NCI-H187 treated with DMSO at 0.1 percent for 48 hours (cell line): ENCODE measurements at places on chromosomes 2 and 18.

DNA sequence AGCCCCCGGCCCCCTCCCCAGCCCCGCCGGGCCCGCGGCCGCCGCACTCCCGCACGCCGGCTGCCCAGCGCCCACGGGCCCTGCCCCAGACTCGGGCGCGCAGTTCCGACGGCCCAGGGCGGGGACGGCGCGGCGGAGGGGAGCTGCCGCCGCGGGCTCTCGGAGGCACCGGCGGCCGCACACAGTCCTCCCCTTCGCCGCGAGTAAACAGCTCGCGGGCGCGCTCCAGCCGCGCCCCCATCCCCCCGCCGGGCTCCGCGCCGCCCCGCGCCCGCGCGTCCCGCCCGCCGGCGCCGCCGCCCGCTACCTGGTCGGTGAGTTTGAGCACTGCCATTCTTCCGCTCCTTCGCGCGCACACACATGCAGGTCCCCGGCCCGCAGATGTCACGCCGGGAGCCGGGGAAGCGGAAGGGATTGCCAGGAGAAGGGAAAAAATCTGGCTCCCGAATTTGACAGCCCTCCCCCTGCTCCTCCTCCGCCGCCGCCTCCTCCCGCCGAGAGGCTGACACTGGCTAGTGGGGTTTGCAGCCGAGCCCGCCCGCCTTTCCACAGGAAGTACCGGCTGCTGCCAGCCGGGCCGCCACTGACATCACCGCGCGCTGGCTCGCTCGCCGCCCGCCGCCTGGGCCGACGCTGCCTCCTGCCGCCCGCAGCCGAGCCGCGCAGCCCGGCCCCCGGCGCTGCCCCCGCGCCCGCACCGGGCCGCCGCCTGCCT lies at the start of gene ANKRD44:
ANKRD44 (minus strand) TSS at position 510 of the 715 bp plus-strand sequence; CDS start at position 334, 176 bp downstream.
- no peak for DNase-seq

- DNase-seq = no peak
These were observed 860.6 kb upstream of the ZEB2 start for GRCh38 chr2:145380436-145381017.

GRCh38 chr18:75324686-75325257 lies 102.7 kb downstream of the SMIM21 start:
- DNase-seq = no peak

- no peak for DNase-seq
These were observed 90.6 kb downstream of the VRK2 start for GRCh38 chr2:58137221-58137620.

- DNase-seq = no peak
These were observed 24.2 kb upstream of the SERPINE2 start for GRCh38 chr2:224063298-224063648.

GRCh38 chr2:33292981-33293595 lies 183.4 kb upstream of the RASGRP3 start:
- no peak for DNase-seq

GRCh38 chr18:62434798-62435197 lies 88.0 kb upstream of the ZCCHC2 start:
- no peak for DNase-seq

DNA sequence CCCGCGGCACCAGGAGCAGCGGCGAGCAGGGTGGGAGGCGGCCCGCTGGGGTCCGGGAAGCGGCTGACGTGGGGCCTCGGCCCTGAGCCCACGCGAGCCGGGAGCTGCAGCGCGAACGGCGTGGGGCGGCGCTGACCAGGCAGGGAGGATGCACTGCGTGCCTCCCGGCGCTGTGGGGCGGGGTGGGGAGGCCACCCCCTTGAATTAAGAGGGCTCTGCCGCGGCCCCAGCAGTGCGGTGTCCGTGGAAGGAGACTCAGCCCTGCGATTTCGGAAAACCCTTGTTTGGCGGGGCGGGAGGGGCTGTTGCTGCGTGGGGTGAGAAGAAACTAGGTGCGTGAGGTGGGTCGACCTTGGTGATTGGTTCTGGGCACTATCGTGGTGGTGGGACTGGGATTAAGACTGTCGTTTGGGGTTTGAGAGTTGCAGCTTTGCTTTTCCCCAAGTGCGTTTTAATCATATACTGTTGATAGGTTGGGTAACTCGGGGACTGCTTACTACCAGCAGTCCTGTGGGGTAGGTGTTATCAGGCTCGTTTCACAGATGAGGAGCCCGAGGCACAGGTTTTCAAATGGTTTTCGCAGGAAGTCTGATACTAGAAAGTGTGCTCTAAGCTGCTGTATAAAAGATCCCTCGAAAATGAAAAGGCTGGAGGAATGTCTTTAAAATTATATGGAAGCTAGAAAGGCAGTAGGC lies 722 bp downstream of the ACSL3 start:
- no peak for DNase-seq

DNA sequence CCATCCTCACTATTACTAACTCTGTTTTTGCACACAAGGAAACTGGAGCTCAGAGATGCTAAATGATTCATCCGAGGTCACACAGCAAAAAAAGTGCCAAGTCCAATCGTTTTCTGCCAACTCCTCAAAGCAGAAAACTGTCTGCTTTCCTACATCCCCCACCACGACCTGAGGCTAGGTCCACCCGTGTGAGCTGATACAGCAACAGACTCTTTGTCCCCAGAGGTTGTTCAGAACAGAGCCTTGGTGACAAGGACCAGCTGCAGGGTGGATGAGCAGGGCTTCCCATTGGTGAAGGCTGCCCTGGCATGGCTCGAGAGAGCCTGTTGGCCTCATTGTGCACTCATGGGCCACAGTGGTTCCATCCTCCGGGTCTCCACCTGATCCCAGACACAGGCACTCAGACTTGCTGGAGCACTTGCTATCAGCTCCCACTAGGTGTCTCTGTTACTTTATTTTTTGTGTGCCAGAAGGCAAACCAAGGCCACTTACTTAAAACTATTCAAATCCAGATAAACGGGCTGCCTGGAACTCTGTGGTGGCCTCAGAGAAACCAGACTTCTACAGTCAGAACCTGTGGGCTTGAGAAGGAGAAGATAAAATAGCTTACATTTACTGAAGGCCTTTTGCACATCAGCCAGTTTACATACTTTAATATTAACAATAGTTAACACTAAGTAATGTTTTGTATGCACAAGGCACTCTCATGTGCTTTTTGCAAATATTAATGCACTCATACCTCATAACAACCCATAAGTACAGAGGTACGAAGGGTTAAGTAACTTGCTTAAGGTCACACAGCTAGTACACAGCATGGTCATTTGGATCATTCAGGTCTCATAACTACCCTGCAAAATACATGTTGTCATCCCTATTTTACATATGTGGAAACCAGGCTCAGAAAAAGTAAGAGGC lies 62.9 kb upstream of the CTIF start:
- DNase-seq = peak; percentile 7

- no peak for DNase-seq
These were observed 253.7 kb downstream of the HNMT start for GRCh38 chr2:138217975-138218374.

DNA sequence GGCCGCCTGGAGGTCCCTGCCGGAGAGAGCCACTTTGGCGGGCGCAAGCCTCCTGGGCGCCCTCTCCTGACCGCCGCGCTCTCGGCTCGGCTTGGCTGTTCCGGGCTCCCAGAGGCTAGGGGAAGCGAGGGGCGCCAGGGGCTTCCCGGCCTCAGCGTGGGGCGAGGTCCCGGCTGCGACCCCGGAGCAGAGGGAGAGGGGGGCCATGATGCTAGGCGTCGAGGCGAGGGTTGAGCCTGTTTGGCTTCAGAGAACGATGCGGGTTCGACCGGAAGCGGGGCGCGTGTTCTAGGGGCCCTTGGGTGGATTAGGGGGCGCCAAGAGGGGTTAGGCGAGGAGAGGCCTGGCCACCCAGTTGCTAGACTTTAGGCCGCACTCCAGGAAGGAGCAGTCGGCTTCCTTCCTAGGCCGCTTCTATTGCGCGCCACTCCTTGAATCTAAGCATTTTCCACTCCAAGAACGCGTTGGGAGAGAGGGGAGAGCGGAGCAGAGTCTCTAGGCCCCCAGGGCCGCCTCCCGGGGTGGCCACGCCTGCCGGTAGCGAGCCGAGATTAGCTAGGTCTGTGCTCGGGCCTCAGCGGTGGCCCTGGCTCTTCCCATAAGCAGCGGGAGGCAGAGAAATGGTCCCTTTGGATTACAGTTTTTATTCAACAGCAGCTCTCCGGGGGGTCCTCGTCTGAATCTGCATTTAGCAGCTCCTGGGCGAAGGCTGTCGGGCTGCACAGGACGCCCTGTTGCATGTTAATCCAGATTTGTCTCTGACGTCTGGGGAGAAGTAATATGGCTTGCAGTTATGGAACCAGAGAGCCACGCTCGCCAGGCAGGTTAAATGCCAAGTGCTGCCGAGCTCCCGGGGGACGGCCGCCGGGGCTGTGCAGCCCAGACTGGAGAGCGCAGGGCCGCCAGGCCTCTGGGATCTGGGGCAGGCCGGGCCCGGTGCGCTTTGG lies 11.3 kb downstream of the MEIS1 start:
- DNase-seq = no peak

DNA sequence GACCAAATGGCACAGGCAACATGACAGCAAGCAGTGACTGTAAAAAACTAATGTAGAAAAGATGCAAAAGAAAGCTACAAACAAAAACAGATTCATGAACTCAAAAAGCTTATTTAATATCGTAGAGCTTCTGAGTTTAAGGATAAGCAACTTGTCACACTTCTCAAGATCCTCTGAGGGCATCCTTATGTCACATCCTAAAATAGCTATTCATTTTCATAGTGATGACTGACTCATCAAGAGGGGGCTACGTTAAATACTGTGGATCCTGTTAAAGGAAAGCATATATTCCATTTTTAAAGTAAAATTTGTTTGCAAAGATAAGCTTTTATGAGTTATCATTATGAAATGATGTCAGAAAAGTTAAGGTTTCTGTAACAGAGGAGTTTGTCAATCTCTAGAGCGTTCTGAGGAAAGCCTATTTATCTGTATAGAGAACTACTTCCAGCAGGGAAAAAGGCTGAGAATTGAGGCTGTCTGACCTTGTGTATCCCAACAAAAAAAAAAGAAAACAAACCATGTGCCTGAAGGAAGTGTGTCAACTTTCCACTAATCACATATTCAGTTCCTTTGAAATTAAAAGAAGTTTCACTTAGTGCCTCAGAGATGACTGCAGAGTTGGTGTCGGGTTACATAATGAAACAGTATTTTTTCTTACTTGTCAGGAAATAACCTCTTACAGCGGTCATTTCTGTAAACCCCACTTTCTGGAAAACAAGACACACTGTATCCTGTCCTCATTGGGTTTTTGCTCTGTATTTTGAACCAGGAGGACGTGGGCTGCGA lies 115.5 kb downstream of the ESCO1 start:
- DNase-seq = no peak

GRCh38 chr2:179622635-179623300 lies 238.6 kb downstream of the ZNF385B start:
- DNase-seq = no peak

DNA sequence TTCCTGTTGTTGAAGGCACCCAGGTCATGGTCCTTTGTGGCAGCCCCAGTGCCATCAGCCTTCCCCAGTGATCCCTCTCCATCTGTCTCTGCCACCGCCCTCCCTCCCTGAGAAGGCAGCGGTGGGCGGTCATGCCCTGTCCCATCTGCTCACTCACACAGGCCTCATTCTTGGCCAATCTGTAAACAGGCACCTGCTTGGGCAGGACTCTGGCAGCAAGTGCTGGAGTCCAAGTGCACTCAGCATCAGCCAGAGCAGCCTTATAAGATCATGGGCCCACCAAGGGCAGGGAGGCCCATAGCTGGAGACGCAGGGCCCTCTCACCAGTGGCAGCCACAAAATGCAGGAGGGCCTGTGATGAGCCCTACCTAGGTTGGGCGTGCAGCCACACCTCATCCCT lies 140.9 kb downstream of the TWIST2 start:
- no peak for DNase-seq
